DMS79 treated with DMSO at 0.1 percent for 48 hours (cell line): ENCODE measurements at places on chromosomes 3 and 15.
A peak's percentile ranks its signal among the peaks of the same experiment; 100 is the strongest.

DNA sequence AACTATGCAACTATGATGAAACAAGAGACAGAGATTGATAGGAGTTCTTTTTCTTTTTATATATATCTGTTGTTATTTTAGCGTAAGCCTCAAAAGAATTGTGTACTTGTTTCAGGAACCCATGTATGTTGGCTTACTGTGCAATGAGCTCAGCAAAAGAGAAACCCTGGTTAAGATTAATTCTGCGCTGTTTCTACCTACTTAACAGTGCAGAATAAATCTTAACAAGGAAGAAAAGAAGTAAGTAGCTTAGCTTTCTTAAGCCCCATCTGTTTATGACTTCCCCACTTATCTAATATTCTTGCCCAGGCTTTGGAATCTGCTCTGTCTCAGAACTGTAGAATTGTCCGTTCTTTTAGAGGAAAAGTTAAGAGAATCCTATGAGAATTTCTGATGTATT is 27.4 kb downstream of the ECT2 start:
- DNase-seq: no peak

GRCh38 chr3:116316771-116317170 is 128.5 kb downstream of the LSAMP start:
- no peak for DNase-seq

DNA sequence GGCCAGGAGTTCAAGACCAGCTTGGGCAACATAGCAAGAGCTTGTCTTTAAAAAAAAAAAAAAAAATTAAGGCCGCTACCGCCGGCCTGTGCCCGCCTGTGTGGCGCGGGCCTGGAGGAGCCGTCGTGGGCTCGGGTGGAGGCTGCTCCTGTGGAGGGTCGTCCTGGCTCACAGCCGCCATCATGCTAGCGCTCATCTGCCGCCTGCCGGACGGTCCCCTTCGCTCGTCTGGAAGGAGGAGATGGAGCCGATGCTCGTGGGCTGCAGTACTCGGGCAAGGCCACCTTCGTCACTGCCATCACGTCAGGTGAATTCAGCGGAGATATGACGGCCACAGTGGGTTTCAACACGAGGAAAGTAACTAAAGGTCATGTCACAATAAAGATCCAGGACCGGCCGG is 37.4 kb downstream of the TFRC start:
- DNase-seq: no peak

- no peak for DNase-seq
Measured at GRCh38 chr15:52463638-52464037, 65.0 kb downstream of the MYO5A start.

GRCh38 chr3:153162513-153163392 is 727 bp downstream of the RAP2B start:
- DNase-seq: no peak

DNA sequence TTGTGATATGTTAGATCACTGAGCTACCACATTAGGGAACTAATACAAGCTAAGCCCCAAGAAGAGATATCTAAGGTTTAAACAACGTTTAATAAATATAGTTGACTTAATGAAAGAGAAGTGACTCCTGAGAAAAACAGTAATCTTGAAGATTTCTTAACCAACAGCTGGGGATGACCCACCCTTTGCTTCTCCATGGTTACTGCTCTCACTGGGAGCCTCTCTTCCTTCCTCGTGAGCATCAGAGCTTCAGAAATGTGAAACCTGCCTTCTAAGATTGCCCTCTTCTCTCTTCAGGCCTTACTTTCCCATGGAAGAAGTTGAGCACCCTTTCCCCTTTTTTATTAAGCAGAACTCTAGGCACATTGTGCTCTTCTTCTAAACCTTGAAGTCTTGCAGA is 132.2 kb upstream of the NR2E3 start:
- DNase-seq: no peak

DNA sequence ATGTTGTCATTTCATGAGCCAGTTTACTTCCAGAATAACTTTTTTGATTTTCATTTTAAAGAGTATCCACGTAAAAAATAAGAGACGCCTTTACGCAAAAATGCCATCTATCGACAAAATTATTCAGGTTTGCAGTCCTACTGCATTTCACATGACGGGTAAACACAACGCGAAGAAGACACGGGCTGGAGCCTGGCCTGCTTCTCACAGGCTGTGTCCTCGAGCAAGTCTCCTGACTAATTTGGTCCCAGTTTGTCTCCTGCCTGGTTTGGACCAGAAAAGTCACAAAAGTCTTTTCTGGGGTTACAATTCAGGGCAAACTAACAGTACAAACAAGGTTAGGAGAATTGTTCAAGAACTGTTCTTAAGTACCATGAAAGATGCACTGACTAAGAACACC is 51.7 kb downstream of the CHSY1 start:
- DNase-seq: no peak

DNA sequence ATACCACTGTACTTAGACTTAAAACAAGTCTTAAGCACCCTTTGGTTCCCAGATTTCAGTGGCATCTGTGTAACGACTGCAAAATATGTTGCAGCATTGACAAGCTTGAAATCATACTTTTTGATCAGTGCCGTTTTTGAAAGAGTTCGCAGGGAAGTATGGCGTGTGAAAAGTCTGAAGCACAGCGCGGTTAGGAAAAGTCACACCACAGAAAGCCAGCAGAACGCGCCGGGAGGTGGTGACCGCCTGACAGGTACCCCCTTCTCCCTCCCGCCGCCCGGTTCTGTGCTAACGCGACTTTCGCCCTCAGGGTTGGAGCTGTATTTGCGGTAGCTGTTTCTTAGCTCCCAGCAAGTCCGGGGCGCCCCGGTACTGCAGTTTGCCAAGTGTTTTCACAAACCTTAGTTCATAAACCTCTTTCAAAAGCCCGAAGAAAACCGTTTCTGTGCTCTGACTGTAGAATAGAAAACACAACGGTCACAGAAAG is 481 bp upstream of the CRYBG3 start:
- peak; percentile 83 for DNase-seq

DNA sequence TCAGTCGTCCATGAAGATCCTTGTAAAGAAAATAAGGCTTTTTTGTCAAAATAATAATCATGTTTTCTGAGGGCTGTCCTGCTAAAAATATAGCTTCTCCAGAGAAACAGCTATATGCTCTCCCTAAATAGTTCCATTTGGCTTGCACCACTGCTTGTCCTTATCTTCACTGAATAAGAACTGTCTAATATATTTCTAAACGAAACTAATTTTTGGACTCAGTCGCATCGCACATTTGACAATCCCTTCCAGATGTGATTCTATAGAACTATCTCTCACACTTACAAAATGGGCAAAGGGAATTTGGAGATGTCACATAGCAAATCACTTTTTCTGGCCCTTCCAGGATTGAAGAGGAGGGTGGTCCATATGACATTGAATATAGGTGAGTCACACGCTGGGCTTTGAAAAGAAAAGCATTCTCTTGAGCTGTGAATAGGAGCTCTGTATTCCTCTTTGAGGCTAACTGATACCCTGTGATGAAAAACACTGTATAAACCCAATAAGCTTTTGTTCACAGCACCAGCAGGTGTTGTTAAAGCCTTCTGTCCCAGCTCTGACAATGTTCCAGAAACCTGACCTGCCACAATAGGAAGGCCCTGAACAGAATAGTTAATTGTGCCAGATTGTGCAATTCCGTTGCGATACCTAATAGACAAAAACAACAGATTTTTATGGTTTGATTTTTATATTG is 1144.2 kb downstream of the ROBO2 start:
- DNase-seq: no peak

DNA sequence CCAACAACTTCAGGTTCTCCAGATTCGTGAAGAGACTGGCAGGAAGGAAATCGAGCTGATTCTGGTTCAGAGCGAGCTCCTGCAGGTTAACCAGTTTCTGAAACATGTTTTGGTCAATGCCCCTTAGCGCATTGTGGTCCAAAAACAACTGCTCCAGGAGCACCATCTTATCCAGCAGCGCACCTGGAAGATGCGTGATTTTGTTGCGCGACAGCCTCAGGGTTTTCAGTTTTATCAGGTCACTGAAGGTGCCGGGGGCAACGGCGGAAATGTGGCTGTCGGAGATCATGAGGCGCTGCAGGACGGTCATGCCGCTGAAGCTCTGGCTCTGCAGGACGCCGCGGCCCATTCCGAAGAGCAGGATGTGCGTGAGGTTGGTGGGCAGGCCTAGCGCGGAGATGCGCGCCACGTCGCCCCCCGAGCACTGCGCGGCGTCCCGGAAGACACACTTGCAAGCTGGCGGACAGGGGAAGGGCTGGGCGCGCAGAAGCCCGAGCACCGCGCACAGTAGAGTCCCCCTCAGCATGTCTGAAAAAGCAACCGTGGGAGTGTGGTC is 1.2 kb downstream of the GP5 start:
- peak; percentile 30 for DNase-seq

GRCh38 chr15:38406436-38406835 is 47.5 kb upstream of the FAM98B start:
- no peak for DNase-seq

GRCh38 chr15:71091601-71092000 is 23.7 kb upstream of the THSD4 start:
- no peak for DNase-seq

DNA sequence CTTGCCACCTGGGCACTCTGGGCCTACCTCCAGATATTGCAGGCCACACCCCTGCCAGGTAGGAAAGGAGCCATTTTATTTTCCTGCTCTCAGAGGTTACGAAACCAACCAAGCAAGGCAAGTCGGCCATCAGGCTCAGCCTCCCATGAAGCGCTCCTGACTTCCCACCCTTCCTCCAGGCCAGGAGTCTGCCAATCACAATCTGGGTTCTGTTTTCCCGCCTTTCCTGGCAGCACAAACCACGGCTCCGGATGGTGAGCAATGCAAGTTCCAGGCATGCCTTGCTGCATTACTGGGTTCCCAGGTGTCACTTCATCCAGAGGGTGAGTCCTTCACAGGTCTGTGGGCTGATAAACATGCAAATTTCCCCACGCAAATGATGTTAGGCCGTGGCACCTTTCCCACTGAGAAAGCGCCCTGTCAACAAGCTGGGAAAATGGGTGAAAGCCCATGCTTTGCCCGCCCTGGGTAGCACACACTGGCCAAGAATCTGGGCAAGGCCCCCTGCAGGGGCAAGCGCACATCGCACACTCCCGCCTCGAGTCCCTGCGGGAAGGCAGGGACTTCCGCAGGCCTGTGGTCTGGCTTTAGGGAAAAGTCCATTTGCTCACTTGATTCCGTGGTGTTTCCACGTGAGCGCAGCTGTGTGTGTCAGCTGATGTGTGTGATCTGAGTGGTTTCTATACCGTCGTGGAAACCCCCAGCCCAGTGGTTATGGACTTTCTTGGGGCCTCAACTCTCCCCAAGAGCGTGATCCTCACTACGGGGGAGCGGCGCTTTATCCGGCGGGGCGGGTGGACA is 61.6 kb upstream of the RYK start:
- no peak for DNase-seq

GRCh38 chr3:114299421-114299820 is 5.6 kb downstream of the TIGIT start:
- DNase-seq: no peak

DNA sequence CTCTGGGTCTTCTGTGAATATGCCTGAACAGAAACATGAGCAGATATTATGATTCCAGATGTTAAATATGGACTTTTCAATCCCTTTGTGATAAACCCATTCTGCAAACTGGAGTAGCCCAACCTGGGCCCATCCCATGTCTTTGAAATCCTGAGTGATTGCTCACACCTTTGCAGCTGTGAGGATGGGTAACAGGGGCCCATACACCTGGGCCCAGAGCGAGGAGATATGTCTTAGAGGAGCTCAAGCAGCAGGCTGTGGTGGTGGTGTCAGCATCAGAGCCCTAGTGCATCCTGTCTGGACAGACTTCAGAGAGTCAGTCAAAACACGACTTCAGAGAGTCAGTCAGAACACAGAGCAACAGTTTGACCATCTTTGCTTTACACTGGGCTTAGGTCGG is 64.9 kb upstream of the LIMD1 start:
- no peak for DNase-seq

DNA sequence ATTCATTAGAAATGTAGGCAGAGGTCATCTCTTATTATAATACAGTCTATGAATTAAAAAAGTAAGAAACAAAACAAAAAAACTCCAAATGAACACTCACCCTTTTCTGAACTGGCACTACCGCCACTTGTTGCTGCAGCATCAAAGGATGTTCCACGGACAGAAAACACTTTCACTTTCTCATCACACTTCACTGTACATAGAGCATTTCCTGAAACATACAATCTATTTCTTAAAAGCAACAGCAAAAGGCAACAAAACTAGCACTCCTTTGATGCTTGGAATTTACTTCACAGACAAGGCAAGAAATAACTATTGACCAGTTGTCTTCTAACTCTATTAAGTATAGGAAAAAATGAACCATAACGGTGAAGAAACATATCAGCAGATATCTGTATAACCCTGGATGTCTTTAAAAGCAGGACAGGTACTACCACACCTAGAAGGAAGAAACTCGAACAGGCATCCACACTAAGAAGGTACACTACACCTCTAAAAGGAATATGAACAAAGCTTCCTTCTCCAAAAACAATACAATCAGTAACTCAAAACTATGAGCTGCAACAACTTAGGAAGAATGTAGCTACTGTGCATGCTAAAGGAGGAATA is 24.9 kb downstream of the ETFA start:
- no peak for DNase-seq

GRCh38 chr3:49260806-49261324 is 16.2 kb downstream of the C3orf62 start:
- DNase-seq: no peak

DNA sequence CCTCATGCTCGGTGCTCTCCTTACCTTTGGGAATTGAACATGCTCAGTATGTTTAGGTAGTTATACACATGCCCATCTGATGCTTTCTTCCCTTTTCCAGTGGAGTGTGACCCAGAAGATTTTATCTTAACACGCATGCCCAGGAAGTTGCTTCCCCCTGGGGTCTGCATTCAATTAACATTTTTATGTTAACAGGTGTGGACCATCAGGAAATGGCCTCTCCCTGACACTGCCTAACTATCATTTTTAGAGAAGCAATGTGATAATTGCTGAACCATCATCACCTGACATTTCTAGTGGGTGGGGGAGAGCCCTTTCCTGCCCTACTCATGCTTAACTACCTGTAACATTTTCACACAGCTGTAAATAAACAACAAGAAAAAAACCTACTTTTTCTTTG is 55.1 kb upstream of the TGFBR2 start:
- DNase-seq: no peak

- no peak for DNase-seq
Measured at GRCh38 chr3:52710512-52710911, 4.6 kb downstream of the SPCS1 start.

GRCh38 chr3:183548262-183548769 is 7.2 kb downstream of the KLHL6 start:
- no peak for DNase-seq

DNA sequence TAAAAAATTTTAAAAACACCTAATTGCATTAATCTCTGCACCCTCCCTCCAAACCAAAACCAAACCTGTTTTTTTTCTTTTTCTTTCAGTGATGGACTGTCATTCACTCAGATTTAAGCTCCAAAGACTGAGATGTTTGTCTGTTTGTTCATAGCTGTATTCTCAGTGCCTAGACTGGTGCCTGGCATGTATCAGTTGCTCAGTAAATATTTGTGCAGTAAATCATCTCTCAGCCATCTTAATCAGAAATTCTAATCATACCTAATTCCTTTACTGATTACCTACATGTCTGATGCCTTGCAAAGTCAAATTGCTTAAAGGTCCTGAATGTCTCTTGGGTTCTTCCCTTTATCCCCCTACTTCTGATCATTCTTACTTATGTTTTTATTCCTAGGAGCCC is 138.8 kb downstream of the ZNF609 start:
- no peak for DNase-seq
